ENCODE measurements at places on chromosomes 11 and 22.

DNA sequence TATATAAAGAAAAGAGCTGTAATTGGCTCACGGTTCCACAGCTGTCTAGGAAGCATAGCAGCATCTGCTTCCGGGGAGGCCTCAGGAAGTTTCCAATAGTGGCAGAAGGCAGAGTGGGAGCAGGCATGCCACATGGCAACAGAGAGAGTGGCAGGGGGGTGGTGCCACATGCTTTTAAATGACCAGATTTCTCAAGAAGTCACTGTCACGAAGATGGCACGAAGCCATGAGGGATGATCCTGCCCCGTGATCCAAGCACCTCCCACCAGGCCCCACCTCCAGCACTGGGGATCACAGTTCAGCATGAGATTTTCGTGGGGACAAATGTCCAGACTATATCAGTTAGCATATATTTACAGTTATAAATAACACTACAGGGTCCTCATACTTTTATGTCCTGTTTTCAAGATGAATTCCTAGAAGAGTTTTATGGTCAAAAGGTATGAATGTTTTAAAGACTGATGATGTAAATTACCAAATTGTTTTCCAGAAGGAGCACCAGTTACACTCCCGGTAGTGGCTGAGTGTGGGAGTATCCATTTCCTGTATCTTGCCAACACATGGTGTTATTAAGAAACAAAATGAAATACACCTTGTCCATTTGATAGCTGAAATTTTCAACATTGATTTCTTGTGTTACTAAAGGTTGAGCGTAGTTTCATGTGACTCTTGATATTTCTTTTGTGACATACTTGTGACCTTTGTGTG lies 19.2 kb downstream of the FAM118A start:
- DNase-seq, result no peak

GRCh38 chr11:94849839-94850238 lies 81.7 kb downstream of the AMOTL1 start:
- DNase-seq, result peak; percentile 77

DNA sequence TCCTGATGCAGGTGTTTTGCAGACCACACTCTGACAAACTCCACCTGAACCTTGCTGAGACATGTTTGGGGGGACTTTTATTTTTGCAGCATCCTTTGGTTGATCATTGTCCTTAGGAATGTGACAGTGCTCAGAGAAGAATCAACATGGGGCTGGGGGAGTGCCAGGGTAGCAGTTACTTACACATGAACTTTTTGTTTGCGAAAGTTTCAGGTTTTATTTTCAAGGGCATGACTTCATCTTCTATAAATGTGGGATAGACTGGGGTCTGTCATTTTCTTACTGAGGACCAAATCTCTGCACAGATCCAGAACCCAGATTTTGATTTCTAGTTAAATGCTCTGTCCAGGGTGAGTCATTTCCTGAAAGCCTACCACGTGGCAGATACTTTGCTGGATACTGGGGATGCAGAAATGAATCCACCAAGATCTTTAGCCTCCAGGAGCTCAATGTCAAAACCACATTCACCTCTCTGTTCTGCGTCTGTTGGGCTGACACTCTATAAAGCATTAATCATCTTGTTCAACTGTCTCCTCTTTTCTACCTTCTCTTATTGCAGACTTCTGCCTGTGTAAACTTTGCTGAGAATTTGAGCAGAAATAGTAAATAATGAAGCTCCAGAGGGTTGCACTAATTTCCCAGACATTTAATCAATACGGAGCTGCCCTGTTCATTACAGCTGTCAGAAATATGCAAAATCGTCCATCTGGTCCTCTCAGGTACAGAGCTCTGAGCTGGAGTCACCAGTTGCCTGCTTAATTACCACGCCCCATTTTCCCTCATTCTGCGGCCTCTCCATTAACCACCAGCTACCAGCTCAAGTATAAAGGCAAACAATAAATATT lies 387.9 kb downstream of the MIAT start:
- no peak for DNase-seq

DNA sequence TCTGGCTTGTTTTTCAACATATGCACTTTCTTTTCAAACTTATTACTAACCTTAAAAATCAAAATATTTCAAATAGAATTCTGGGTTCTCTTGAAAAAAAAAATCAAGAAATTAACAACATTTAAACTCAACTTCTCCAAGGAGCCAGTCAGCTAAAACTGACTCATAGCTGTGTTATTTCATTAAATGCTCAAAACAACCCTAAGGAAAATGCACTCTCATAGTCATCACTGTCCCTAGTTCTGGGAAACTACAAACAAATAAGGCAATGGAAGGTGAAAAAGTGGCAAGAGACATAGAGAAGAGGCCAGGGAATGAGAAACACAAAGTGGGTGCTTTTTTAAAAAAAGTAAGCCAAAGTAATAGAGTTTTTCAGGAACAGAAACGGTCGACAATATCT lies 4.1 kb upstream of the ARHGAP20 start:
- DNase-seq, result no peak

- no peak for DNase-seq
These were observed 84.4 kb downstream of the OR5AK2 start for GRCh38 chr11:57073128-57073527.

GRCh38 chr22:39292561-39293074 lies 26.8 kb downstream of the RPL3 start:
- DNase-seq, result peak; percentile 79

DNA sequence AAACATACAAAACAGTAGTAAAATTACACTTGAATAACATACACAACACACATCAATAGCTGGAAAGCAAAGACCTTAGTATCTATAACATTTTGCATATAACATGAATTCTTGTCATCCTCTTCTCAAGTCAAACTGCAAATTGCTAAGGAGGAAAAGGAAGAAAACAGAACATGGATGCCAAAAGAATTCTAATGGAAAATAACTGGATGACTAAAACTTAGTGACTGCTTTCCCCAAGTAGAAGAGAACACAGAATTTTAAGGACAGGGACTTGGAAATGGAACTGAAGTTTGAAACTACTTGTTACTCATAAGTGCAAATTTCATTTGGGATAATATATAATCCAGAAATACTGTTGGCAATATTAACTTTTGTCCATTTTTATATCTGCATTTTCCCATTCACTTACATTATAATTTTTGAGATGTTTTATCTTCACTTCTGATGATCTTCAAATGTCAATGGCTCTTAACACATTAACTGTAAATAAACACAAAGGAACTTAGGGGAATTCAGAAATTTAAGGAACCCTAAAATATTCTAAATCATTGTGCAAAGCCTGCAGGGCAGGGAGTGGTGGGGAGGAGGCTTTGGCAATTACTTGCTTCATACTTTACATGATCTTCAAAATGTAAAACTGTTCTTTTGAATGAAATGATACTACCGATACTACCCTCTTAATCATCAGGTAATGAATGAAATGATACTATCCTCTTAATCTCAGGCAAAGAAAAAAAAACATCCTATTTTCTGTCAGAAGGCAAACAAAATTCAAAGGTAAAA lies 9.9 kb downstream of the MTMR2 start:
- no peak for DNase-seq

GRCh38 chr11:9265211-9266131 lies at the start of gene DENND5A:
DENND5A (minus strand) TSS chr11:9265350; CDS start chr11:9265069, 281 bp downstream.
- peak; percentile 92 for DNase-seq

DNA sequence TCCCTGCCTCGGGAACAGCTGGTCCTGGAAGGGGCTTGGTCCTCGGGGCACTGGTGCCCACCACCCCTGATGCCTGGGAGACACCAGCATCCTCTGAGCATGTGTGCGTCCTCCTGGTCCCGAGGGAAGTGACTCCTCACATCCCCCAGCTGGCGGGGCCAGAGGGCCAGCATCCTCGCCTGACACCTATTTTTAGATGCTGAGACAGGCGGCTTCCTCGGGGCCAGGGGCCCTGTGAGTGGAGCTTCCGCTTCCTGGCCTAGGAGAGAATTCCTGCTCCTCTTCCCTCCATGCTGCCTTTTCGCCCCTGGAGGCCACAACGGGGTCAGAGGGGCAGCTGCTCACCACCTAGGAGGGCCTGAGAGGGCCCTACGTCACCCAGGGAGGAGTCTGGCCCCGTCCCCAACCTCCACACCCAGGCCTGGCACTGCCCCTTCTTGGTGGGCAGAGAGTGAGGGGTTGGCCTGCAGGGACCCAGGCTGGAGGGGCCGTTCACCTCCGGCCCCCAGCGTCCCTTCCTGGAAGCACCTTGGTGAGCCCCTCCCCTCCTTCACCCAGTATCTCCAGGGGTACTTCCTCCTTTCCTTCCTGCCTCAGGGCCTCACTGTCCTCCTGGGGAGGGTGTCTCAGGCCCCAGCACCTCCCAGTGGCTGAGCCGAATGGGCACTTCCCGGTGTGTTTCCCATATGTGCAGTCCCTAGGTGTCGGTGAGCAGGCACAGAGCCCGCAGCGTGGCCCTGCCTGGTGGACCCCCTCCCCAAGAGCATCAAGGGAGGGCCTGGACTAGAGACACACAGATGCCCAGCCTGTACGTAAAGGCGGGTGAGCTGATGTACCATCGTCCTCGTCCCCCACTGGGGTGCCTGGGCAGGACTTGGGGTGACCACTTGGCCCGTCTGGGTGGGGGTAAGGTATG lies 6.1 kb downstream of the CD81 start:
- DNase-seq, result no peak

DNA sequence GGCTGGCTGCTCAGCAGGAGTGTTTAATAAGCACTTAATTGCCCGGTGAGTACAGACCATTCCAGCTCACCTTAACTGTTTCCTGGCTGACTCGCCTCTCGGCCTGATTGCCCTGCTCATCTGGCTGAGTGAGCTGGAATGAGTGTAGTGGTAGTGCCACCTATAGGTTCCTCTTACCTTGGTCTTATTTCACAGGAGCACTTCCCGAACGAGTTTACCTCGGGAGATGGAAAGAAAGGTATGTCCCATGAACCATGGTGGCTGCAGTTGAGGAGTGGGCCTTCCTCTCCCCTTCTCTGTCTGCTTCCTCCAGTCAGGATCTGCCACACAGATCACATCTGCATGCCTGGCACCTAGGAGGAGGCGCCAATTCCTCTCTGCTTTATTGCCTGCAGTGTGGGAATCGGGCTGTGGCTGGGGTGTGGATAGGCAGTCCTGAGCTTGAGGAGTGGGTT lies 26.7 kb downstream of the UPB1 start:
- no peak for DNase-seq

- no peak for DNase-seq
These were observed 784.9 kb upstream of the LRRC4C start for GRCh38 chr11:42244376-42244775.

GRCh38 chr11:45960387-45961095 lies 38.1 kb downstream of the LARGE2 start:
- DNase-seq, result no peak

GRCh38 chr11:101169944-101170343 lies 40.3 kb upstream of the PGR start:
- no peak for DNase-seq

DNA sequence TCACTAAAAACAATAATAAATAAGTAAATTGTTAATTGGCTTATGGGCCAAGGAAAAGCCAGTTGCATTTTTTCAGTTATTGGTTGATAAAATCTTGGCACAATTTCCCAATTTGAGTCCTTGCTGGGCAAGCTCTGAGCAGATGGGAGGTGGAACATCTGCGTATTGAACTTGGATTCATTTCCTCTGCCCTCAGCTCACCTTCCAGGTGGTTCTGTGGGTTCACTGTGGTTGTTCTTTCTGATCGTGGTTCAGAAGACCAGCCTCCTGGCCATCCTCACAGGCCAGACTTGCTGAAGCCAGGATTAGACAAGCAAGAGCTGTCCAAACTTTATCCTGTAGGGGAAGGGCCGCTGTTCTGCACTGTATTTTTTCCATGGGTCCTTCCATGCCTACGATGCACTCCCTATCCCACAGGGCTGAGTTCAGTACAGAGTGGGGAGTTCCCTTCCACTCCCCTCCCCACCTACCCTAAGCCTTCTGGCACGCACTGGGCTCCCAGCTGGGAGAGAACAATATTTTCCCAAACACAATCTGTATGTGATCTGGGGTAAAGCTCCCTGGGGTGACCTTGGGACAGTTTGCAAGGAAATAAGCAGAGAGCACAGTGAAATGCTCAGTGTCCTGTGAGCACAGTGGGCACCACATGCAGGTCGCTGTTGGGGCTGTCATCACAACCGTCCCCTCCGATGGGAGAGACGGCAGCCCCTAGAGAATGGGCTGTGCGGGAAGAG lies 43.5 kb upstream of the TP53I11 start:
- no peak for DNase-seq

GRCh38 chr11:73048446-73048845 lies 93.7 kb downstream of the FCHSD2 start:
- no peak for DNase-seq

GRCh38 chr11:69384251-69385143 lies 90.5 kb downstream of the MYEOV start:
- DNase-seq, result peak; percentile 45

DNA sequence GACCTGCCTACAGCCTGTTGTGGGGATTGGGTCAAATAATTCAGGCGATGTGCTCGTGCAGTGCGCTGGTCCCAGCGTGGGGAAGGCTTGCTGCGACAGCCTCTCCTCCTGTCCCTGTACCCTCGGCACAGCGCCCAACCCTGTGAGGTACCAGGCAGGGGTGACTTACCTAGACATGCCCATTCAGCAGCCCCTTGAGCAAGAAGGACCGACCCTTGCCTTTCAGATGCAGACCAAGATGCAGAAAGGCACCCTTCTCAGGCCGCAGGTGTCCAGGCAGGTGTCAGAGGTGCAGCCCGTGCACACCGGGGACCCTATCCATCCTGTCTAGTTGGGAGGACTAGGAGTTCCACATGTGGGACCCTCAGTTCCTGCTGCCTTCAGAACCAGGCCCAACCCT lies 102.7 kb downstream of the BCR start:
- DNase-seq, result no peak

DNA sequence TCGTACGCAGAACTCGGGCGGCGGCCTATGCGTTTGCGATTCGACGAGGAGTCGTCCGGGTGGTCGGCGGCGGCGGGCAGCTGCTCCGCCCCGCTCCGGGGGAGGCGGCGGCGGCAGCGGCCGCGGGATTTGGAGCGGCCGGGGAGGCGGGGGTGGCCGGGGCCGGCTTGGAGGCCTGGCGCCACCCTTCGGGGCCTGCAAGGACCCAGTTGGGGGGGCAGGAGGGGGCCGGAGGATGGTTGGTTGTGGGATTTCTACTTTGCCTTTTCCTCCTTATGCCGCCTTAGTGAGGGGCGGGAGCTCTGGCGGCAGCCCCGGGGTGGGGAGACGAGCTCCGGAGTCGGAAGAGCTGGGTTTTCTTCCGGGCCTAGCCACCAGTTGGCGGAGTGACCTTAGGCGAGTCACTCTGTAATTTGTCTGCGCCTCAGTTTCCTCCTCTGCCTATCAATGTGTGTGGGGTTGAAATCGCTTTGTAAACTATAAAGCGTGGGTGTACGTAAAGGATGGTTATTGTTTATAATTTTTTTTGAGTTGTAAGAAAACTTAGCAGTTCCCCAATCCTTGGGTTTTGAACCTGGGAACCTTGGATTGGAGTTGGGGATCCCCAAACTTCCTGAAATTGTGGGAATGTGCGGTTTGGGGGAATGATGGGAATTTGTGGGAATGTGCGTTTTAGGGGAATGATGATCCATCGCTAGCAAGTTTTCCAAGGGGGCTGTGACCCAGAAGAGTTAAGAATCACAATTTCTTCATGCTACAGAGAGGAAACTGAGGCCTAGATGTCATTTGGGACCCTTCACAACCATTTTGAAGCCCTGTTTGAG lies 679 bp downstream of the TUG1 start:
- peak; percentile 80 for DNase-seq

GRCh38 chr22:27669798-27670599 lies 131.6 kb downstream of the MN1 start:
- DNase-seq, result no peak

GRCh38 chr11:45929486-45930030 lies 7.1 kb downstream of the LARGE2 start:
- no peak for DNase-seq
